ENCODE measurements at places on chromosomes 2 and 18.
A peak's percentile ranks its signal among the peaks of the same experiment; 100 is the strongest.

DNA sequence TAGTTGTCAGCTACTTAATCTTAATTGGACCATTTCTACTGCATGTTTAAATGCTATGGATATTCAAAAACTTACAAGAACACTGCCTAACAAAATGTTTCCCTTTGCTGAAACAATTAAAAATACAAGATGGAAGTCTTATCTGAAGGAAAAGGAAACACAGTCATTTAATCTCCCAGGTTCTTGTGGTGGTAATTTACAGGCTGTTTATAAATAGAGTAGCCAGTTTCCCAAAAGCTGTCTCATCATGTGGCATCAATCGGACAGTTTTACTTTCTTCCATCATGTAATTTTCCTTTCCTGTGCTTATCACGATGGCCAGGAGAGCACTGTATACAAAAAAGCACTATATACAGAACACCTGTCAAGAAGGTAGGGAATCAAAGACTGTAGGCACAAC, 368.1 kb downstream of the ZEB2 start:
- DNase-seq, result no peak

DNA sequence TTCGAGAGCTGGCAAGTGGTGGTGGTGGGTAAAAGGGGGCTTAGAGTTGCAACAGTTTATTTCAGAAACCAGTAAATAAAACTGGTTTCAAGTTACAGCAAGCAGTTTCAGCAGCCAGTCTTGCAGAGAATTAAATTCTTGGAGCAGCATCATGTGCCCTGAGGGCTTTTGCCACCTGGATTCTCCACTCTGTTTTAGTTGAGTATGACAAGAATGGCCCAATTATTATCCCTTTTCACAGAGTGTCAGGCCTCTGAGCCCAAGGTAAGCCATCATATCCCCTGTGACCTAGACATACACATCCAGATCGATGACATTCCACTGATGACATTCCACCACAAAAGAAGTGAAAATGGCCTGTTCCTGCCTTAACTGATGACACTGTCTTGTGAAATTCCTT, 72.8 kb upstream of the FANCL start:
- DNase-seq, result no peak

DNA sequence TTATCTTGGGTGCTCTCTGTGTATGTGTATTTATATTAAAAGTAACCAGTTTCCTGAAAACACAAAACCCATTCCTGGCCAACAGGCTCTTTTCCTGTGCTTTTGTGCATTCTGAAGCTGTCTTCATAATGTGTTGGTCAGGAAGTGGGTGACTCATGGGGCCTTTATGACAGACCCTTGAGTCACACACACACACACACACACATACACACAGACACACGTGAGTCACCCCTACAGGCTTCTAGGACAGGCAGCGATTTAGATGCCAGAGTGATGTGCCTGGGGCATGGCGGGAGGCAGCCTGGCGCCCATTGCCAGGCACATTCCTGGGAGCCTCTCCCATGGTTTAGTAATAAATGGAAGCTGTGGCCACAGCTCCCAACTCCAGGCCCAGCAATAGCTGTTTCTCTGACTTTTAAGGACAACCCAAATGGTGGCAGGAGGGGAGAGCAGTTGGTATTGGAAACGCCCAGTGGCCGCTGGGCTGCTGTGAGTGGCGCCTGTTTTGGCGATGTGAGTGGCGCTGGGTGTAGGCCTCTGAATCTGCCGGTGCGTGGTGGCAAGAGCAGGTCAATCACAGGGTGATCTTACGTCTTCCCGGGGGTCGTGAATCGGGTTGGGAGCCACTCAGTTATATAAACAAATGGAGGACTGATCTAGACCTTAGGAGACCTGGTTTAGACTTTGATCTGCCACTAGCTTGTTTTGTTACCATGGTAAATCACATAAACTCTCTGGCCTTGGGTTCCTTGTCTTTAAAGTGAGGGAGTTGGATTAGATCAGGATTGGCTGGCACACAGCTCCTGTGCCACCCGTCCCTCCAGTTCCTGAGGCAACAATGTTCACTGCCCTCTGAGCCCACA, 150.7 kb upstream of the DLX2 start:
- DNase-seq, result no peak

DNA sequence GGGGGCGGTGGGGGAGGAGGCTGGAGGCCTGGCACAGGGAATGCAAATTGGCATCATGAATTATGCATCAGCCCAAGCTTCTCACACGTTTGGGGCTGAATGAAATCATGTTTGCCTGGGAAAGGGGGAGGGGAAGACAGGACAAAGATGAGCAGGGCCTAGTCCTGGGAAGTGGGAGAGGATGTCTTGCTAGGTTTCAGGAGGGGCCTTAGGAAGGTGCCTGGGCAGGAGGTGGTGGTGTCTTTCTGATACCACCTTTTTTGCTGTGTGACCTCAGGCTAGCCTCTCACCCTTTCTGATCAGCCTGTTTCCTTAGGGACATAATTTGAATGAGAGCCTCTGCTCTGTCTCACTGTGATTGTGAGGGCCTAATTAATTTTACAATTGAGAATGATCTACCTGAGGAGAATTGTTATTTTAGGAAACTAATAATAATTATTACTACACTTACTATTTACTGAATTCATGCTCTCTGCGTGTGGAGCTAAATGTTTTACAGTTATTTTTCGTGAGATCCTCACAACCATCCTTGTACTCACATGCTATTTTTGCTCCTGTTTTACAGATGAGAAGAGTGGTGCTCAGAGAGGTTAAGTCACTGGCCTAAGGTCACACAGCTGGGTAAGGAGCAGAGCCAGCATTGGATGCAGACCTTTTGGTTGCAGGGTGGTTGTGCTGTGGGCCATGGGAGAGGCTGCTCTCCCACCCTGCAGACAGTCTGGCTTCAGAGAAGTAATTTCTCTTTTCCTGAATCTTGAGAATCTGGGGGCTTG, 39.6 kb downstream of the INHBB start:
- no peak for DNase-seq

GRCh38 chr2:238872026-238872425, 24.1 kb downstream of the TWIST2 start:
- DNase-seq, result no peak

DNA sequence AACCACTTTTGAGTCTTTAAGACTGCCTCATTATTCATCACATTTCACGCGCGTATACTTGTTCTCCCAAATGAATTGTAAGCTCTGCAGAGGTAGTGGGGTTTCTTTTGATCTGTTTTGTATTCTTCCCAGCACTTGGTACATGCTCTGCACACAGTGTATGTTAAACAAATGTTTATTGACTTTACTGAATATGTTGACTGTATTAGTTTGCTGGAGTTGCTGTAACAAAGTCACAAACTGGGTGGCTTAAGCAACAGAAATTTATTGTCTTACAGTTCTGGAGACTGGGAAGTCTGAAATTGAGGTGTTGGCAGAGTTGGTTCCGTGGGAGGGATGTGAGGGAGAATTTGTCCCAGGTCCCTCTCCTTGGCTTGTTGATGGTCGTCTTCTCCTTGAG, 65.1 kb downstream of the CDK15 start:
- no peak for DNase-seq

- DNase-seq, result no peak
Measured at GRCh38 chr2:72555943-72556342, 269.9 kb downstream of the EXOC6B start.

DNA sequence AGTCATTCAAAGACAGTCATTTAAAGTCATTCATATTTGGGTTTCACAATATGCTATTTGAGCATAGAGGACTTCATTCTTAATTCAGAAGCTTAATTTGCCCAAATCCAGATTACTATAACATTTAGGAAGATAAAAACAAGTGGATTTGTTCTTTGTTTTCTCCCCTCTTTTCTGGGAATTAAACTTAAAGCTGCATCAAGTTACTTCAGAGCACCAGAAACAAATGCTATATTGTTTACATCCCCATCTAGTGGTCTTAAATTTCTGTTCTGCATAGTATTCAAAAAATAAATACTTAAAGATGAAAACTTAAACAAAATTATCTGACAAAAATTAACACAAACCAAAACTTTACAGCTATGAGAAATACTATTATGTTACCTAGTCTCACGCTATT, 34.7 kb upstream of the MARCHF7 start:
- no peak for DNase-seq

- no peak for DNase-seq
Measured at GRCh38 chr2:187482796-187483195, 34.7 kb upstream of the CALCRL start.

- no peak for DNase-seq
Measured at GRCh38 chr2:177403838-177404237, 11.3 kb downstream of the AGPS start.

DNA sequence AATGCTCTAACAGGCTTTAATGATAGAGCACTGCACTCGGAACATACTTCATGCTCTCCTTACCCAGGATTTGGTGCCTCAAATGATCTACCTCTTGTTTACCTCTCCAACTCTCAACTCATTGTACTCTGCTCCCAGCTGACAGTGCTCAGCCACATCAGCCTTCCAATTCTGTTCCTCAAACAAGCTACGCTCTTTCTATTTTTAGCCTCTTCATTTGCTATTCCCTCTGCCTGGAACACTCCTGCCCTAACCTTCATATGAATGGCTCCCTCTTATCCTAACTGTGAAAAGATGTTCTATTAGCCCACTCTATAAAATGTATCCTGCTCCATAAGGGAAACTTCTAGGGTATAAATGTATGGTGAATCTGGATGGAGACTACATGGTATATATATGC, 42.5 kb downstream of the PIGN start:
- DNase-seq, result no peak

GRCh38 chr2:184532551-184532950, 65.8 kb upstream of the ZNF804A start:
- DNase-seq, result no peak

DNA sequence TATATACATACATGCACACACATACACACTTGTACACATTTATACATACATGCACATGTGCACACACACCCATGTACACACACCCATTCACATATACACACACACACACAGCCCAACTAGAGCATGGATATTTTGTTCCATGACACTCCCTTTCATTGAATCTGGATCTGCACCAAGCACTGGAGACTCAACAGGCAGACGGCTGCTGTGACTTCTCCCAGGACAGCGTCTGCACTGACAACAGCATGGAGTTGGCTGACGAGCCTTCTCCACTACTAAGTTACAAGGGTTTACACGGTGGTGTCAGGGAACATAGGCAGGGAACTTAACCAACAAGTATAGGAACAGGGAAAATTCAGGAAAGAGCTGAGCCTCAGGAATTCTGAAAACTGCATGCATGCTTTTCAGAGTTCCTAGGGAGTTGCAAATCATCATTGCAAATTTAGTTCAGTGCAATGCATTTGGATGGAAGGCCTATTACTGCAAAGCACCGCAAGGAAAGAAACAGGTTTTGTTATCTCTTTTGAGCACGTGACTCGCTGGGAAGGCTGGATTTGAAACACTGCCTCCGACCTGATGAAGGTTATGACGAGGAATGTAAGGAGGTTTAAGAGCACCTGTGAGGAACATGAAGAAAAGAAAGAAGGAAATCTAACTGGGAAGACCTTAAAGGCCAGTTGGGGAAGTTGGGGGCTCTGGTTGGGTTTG, 35.9 kb downstream of the TMEM18 start:
- no peak for DNase-seq

DNA sequence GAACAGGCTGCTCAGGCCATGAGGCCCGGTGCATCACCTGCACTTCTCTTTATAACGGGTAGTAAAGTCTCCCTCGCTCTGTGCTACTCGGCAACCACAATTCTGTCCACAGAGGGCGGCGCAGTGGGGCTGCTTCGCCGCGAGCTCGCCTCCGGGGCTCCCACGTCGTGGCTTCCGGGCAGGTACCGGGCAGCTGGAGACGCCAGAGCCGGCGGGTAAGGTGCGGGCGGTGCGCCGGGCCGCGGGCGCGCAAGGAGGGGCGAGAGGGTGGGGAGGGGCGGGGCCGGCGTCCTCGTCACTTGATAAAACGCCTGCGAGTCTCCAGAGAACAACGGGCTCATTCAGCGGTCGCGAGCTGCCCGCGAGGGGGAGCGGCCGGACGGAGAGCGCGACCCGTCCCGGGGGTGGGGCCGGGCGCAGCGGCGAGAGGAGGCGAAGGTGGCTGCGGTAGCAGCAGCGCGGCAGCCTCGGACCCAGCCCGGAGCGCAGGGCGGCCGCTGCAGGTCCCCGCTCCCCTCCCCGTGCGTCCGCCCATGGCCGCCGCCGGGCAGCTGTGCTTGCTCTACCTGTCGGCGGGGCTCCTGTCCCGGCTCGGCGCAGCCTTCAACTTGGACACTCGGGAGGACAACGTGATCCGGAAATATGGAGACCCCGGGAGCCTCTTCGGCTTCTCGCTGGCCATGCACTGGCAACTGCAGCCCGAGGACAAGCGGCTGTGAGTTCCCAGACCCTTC, at the start of gene ITGA6:
TSS of gene ITGA6 (plus strand) at position 331 of the 734 bp plus-strand sequence.
- DNase-seq, result peak; percentile 88

DNA sequence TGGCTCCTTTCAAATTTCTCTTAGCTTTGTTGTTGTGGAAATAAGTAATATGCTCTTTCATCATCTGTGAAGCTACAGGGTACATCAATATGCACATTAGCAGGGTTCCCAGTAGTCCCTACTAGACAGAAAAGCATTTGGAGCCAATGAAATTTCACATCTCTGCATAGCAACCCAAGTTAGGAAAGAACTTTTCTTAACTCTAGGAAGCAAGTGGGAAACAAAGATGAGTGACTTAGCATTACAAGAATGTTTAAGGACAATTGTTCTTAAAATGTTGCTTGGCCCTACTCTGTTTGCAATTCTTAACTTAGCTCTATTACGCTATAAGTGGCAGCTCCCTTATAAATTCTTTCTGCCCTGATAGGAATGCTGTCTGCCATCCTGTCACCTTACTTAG, 39.6 kb downstream of the ZEB2 start:
- DNase-seq, result no peak

- DNase-seq, result no peak
Measured at GRCh38 chr2:157411624-157412336, 32.1 kb downstream of the CYTIP start.

DNA sequence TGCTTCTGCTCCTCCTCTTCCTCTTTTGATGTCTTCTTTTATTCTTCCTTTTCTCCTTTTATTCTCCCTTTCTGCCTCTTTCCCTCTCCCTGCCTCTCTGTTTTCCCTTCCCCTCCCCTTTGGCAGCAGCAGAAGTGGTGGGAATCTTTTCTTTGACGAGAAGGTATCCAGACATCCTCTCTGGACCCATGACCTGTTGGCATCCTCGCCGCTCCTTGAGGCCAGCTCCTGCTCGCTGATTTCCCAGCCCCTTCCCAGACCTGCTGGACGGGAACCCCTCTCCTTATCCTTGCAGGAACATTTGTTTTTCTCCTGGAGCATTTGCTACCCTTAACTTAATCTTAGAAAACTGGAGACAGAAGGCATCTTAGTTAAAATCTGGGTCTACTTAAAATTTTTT, 130.5 kb downstream of the LPIN1 start:
- DNase-seq, result no peak

Data from iPS-NIHi11 (cell line).